ENCODE measurements at places on chromosomes 5 and 9. TPM values are rescaled to one million over a fixed set of nuclear protein-coding genes. Genes with fewer than 3 reads are reported as not detected.

DNA sequence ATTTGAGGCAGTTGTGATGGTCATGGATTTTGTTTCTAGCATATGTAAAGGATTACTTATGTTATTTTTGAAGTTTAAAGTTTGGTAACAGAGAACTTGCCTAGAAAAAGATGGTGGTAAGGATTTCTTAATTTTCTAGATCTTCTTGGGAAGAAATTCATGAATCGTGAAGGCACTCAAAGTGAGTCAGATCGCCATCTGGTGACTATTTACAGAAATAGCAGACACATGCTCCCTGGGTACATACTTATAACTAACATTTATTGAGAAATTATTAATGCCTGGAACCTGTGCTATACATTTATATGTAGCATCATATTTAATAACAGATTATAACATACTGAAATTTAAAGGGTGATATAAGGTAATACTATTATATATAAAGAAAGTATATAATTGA, 299.7 kb downstream of the IZUMO3 start:
- peak; percentile 72 for DNase-seq

DNA sequence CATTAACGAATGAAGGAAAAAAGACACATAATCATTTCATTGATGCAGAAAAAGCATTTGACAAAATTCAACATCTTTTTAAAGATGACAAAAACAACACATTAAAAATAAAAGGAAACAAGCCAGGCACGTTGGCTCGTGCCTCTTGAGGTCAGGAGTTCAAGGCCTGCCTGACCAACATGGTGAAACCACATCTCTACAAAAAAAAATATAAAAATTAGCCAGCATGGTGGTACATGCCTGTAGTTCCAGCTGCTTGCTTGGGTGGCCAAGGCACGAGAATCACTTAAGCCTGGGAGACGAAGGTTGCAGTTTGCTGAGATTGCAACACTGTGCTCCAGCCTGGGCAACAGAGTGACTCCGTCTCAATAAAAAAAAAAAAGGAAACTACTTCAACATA, 77.0 kb downstream of the ERCC6L2 start:
- no peak for DNase-seq

DNA sequence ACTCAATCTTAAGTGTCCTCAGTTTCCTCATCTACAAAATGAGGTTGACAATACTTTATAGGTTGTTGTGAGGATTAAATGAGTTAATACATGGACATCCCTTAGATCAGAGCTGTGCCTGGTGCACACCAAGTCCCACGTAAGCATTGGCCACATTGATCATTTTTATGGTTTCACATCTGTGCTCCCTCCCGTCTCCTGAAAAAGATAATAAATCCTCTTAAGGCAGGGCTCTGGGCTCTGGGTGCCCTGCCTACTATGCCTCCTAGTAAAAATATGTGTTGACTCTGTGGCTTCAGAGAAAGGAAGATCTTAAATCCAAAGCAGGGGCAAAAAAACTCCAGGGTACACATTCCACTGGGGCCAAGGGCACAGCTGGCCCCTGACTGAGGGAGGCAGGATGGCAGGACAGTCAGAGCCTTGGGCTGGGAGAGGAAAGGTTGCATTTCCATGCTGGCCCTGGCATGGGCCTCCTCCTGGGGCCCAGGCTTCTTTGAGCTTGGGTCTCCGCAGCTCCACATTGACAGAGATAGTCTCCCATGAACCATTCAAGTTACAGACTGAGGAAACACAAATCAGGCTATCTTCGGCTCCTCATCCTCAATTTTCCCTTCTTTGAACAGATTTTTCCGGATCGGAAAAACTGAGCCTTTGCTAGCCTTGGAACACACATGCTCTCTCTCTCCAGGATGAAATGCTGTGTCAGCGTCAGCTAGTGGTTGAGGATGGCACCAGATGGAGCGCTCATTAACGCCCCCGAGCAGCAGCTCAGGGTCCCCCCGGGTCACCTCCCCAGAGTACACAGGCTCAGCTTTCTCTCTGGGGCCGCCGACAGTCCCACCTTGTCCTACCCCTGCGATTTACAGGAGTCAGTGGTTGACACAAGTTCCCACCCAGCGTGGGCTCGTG, 22.4 kb upstream of the KIF12 start:
- no peak for DNase-seq

GRCh38 chr5:168771678-168772077, 192.5 kb upstream of the PANK3 start:
- no peak for DNase-seq

DNA sequence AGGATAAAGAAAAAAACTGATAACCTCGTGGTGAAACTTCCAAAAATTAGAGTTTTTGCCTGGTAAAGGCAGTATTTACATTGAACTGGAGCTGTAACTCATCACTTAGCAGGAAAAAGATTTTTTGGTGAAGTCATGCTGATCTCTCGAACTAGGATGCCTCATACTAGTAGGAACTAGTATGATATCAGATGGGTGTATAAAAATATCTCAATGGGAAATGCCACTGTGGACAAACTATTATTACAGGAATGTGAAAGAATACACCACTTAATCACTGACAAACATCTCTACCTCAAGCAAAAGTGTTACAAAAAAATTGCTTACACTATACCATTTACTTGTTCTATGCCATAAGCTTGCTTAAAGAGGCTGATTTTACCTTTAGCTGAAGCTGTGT, 28.4 kb downstream of the RFX3 start:
- no peak for DNase-seq

DNA sequence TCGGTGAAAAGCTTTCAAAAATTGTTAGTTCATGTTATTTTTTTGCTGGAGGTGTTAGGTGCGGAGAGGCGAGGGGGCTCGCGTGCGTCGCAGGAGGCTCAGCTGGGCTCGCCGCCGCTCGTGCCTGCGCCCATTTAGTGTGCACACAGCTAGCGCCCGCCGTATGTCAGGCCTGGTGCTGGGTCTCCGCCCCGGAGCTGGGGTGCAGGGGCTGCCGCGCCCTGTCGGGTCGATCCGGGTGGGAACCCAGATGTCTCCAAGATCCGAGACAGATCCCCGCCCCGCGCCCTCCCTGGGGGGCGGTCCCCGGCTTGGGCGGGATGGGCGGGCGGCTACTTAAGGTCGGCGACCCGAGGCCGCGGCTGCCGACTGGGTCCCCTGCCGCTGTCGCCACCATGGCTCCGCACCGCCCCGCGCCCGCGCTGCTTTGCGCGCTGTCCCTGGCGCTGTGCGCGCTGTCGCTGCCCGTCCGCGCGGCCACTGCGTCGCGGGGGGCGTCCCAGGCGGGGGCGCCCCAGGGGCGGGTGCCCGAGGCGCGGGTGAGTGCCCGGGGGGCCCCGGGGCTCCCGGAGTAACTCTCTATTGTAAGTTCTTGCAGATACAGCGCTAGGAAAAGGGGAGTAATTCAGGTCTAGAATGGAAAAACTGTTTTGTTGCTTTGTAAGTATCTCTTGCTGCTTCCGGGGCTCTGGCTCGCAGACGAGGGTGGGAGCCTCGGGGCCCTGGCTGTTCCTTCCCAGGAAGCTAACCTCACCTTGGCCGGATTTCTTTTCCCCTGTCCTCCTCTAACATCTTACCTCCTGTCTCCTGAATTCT, 31.7 kb downstream of the GSN start:
- DNase-seq: peak; percentile 47

DNA sequence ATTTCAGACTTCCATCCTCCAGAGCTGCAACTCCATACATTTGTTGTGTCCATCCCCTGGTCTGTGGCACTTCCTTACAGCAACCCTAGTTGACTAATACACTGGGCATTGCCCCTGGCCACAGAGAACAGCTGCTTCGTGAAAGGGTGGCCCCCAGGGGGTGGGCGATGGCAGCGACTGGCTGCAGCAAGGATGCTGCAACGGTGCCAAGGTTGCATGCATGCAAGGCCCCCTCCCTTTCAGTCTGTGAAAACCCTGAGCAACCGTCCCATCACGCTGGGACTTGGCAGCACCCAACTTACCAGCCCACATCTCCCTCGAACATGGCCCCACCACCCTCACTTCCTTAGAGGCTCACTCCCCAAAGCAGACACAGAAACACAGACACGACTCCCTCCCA, 162.5 kb downstream of the MED10 start:
- no peak for DNase-seq

The SAXO1 gene
- not detected for total RNA-seq

The TRIM36 gene
- 10.1 TPM for total RNA-seq

Measured in GM23338 (cell line).